CD8-positive, alpha-beta memory T cell (primary cell): ENCODE measurements at places on chromosomes 3 and 15. TPM values are rescaled to one million over a fixed set of nuclear protein-coding genes. Genes with fewer than 3 reads are reported as not detected.

DNA sequence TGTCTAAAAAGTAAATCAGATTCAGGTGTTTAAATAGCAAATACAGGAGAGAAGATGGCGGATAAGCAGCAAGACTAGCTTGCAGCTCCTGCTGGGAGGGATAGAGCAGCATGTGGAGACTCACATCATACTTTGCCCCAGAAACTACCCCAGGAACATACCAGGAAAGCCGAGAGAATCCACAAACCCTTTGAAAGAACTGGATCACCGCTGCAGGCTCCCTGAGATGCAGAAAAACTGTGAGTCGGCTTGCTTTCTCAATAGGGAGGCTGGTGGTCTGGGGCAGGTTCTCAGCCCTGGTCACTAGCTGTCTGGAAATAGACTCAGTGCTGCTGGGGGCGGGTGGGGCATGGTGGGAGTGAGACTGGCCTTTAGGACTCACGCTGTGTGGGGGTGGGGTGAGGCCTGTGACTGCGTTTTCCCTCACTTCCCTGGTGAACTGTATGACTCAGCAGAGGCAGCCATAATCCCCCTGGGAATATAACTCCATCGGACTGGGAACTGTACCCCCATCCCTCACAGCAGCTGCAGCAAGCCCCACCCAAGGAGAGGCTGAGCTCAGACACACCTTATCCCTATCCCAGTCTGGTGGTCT, 142.8 kb downstream of the CNTN6 start:
- no peak for DNase-seq

- no peak for DNase-seq
Observed at GRCh38 chr3:45599984-45600650, 5.6 kb downstream of the LIMD1 start.

DNA sequence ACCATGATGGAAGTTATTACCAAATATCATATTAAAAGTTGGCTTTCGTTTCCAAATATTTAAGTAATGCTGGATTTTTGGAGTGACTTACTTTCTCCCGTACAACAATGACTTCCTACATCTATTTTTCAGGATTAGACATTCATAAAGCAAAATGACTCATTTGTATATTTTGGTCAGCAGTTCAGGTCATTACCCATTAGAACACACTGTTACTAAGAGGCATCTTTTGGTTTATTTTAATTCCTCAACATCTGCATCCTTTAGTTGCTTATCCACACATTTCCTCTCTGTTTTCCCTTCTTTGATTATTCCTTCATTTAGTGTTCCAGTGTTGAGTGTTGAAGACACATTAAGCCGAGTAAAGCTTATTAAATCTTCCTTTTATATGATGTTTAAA, 348.2 kb downstream of the NAALADL2 start:
- DNase-seq, result no peak

DNA sequence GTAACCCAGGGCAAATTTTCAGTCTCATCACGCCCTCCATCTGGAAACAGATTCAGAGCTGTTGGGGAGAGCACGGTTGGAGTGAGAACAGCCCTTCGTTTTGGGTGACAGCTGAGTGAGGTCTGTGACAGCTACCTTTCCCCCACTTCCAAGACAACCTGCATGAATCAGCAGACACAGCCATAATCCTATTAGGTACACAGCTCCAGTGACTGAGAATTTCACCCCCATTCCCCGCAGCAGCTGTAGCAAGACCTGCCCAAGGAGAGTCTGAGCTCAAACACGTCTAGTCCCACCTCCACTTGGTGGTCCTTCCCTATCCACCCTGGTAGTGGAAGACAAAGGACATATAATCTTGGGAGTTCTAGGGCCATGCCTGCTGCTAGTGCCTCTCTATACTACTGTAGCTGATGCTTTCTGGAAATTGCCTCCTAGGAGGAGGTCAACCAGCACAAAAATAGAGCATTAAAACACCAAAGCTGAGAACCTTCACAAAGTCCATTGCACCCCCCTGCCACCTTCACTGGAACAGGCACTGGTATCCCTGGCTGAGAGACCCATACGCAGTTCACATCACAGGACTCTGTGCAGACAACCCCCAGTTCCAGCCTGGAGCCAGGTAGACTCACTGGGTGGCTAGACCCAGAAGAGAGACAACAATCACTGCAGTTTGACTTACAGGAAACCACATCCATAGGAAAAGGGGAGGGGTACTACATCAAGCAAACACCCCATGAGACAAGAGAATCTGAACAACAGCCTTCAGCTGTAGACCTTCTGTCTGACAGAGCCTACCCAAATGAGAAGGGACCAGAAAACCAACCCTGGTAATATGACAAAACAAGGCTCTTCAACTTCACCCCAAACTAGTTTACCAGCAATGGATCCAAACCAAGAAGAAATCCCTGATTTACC, 448.6 kb upstream of the CBLB start:
- no peak for DNase-seq

- DNase-seq, result no peak
Observed at GRCh38 chr3:136105044-136105443, 91.1 kb downstream of the MSL2 start.

GRCh38 chr3:151550642-151551041, 89.8 kb upstream of the IGSF10 start:
- DNase-seq, result no peak

DNA sequence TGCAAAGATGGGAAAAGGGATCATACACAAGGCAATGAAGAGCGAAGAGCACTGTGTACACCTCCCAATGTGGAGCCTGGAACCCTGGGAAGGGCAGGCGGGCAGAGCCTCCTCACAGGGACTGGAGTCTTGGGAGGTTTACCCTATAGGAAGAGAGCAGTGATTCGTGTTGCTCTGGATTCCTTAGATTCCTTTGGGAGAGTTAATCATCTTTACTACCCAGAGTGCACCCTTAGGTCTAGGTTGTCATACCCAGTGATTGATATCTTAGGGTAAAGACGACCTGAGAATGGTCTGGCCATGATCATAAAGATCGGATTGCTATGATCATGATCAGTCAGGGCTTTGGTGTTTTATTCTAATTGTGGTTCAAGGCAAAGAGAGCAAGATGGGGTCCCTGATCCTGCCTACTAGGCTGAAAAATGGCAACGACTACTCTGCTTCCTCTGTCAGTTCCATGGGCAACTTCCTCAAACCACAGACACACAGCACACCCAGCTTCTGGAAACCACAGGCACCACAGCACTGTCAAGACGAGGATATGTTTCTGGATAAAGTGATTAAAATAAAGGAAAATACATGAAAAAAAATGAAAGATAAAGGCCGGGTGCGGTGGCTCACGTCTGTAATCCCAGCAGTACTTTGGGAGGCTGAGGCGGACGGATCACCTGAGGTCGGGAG, 20.4 kb upstream of the MAP6D1 start:
- DNase-seq, result no peak

DNA sequence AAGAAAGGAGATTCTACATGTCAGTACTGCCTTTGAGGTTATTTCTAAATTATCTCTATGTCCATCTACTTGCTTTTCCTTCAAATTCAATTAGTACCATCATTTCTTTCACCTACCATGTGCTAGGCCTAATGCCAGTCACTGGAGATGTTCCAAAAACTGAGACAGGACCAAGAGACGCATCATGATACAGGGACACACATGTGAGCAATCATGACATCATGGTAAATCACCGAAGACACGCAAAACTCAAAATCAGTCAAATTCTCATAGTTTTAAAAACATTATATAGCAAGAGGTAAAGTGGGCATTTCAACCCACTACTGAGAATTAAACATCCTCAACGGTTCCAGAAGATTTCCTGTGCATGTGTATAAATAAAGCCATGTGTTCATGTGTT, 95.0 kb downstream of the CD47 start:
- DNase-seq, result no peak

DNA sequence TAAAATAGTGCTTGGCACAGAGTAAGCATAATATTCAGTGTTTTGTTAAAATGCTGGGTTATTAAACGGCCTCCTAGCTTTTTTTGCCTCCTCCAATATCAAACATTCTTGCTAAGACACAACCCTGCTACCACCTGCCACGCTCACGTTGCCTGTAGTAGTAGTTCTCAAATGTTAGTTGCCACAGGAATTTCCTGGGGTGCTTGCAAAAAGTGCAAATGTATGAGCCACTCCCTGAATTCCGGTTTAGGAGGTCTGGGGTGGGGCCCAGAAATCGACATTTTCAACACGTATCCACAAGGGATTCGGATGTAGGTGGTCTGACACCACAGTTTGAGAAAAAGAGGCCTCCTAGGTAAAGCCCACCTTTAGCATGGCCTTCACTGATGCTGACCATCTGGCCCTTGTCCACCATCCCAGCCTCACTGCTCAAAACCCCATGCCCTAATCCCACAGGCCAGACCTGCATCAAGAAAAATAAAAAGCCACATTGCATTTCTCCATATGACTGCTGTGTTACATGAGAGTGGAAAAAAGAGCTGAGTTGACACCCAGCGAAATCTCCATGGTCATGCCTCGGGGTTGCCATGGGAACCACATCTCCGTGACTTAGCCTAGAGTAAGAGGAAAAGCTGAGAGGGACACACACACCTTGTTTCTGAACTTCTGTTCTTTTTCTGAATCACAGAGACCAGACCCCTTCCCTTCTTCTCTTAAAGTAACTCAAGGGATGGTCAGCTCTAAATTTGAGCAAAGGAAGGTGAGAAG, 116.4 kb upstream of the HES1 start:
- no peak for DNase-seq

- DNase-seq, result no peak
Observed at GRCh38 chr3:50255251-50255615, 13.7 kb upstream of the SEMA3B start.

DNA sequence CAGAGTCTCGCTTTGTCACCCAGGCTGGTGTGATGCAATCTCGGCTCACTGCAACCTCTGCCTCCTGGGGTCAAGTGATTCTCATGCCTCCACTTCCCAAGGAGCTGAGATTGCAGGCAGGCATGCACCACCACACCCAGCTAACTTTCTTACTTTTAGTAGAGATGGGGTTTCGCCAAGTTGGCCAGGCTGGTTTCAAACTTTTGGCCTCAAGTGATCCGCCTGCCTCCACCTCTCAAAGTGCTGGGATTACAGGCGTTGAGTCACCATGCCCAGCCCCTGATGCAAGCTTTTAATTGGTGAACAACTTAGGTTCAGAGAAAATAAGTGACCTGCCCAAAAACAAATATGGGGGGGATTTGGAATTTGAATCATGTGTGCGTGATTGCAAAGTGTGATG, 246.2 kb downstream of the LRTM1 start:
- no peak for DNase-seq

DNA sequence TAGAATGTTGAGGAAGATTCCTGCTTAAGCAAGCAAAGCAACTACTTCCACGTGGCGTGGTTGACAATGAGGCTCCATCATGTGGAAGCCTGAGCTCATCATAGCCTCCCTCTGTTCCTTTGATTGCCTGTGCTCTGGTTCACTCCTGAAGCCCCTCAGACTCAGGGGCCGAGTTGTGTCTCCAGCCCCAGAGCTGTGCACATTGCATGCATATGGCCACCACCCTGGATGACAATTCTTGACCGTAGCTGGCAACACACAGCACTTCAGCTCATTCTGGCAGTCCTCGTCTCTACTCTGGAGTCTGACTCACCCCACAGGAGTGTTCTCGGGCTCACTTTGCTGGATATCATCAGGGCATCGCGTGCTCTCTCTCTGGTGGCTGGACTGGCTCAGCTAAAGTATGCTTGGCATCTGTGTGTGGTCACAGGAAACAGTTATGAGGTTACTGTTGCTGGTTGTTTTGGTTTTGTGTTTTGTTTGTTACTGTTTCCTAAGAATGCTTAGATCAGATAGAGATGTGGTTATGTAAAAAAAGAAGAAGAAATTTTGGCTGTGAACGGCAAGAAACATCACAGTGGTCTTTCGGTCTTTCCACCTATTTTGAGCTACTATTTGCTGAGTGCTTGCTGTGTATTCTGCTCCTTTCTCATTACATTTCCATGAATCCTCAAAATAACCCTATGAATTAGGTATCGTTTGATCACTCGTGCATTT, 41.6 kb upstream of the MRPS22 start:
- DNase-seq, result no peak

- DNase-seq, result no peak
Observed at GRCh38 chr3:194782698-194783404, 97.2 kb downstream of the FAM43A start.

DNA sequence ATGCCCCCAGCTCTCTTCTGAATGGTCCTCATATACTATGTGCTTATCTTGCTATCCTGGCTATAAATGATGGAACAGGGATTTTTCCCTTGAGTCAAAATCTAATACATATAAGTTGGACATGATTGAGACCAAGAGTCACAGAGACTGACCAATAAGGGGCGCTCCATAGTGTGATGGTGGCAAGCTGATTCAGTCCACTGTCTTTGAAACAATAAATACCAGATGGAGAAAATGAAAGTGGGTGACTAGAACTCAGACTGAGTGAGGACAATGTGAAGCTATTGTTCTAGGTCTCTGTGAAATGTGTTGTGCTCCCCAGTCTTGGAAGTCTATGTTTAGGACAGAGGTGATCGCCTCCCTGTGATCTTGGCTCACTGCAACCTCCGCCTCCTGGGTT, 10.6 kb upstream of the FSTL1 start:
- DNase-seq, result no peak

GRCh38 chr15:62173215-62173614, 8.1 kb upstream of the C2CD4B start:
- no peak for DNase-seq

DNA sequence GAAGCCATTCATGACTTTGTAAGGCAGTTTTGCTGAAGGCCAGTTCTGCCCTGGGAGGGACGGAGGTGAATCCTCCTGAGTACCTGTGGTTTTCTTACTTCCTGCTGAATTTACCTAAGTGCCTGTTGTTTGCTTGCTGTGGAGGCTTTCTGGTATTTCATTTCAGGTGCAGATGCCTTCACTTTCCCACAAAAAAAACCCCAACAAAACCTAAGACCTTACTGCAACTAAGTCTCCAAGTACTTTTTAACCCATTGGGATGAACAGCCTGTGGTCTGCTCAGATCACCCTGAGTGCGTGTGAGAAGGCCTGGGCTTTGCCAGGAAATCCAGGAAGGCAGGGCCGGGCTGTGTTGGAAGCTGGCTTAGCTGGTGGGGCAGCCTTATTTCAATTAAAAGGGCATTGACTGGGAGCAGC, 65.3 kb downstream of the IGF1R start:
- DNase-seq, result peak; percentile 28

DNA sequence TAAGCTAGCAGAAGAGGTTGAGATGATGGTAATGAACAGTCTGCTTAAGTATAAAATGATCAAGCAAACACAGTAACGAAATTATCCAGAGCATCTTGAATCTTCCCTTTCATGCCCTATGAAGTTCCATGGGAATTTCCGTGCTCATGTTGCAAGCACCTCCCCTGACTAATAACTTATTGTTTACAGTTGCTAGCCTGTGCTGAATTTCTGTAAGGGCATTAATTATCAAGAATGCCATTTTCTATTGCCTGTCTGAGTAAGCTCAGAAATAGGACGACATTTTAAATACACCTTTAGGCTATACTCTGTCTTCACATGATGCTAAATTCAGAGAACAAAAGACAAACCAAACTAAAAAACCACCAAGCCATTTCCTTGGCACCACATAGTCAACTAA, 257.5 kb upstream of the LRTM1 start:
- DNase-seq, result no peak

GRCh38 chr3:73432023-73432705, 192.6 kb downstream of the PDZRN3 start:
- no peak for DNase-seq

GREM1 gene
- not detected for polyA plus RNA-seq

KLF15 gene
- not detected for polyA plus RNA-seq

PIF1 gene
- 0.25 TPM for polyA plus RNA-seq

GPR160 gene
- 6.2 TPM for polyA plus RNA-seq

CCR3 gene
- polyA plus RNA-seq, result 0.22 TPM

TMEM158 gene
- polyA plus RNA-seq, result not detected

FAM81A gene
- not detected for polyA plus RNA-seq

CPA3 gene
- not detected for polyA plus RNA-seq

ISL2 gene
- not detected for polyA plus RNA-seq

STRA6 gene
- polyA plus RNA-seq, result not detected

LRRC57 gene
- polyA plus RNA-seq, result 6.8 TPM

LHFPL4 gene
- polyA plus RNA-seq, result 0.05 TPM

PAQR5 gene
- not detected for polyA plus RNA-seq

HACD2 gene
- 25.9 TPM for polyA plus RNA-seq
